ENCODE measurements at places on chromosomes 5 and 9.

DNA sequence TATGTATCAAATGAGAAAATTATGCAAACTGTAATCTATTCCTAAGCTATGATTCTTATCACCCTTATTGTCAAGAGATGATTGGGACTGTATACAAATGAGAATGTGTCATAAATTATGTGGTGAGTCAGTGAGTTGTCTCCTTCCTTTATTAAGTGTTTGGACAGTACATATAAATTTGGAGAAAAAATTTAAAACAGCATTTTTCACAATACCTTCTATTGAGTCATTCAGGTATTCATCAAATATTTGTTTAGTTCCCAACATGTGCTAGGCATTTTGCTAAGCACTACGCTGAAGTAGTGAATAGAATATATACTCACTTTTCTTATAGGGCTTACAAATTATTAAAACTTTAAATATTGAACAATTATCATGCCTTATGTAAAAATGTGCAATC is 36.3 kb upstream of the PTPRD start:
- DNase-seq = peak; percentile 17

- DNase-seq = no peak
Observed at GRCh38 chr9:88234114-88234513, 95.8 kb upstream of the SPATA31C2 start.

- no peak for DNase-seq
Observed at GRCh38 chr9:83701286-83701685, 6.5 kb downstream of the UBQLN1 start.

DNA sequence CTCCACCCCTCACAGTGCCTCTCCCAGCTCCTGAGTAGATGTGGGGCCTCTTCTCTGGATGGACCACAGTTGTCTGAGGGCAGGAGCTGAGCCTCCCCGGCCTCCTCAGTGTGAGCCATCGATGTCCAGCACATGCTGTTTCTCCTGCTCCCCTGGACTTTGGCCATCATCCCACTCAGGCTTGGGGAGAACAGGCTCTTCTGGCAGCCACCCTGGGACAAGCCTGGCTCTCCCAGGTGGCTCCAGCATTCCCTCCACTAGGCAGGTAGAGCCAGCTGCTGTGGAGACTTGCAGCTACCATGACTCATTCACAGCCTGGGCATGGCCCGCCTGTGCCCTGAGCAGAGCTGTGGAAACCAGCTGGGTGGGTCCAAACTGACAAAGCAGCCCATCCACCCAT is 77.0 kb downstream of the CSNK1A1 start:
- peak; percentile 85 for DNase-seq

- DNase-seq = no peak
Observed at GRCh38 chr9:134781591-134782302, 98.9 kb upstream of the FCN2 start.

DNA sequence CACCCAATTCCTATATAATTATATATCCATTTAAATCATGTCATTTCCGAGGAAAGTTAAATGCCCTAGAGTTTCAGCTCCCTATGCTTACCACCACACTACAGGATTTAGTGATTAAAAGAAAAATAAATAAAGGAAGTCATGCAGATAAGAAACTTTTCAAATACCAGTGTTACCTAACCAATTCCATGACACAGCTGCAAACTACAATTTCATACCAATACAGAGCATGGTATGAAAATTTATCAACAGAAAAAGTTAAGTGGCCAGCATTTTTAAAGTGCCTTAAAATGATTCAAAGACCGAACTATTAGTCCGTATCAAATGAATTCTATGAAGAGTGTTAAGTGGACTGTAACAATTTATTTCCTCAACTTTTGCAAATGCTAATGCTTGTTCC is 35.9 kb downstream of the CEP120 start:
- DNase-seq = no peak
